ENCODE measurements at places on chromosomes 2 and 18.

- no peak for DNase-seq
These were observed 404.6 kb upstream of the CWC22 start for GRCh38 chr2:180411661-180412060.

DNA sequence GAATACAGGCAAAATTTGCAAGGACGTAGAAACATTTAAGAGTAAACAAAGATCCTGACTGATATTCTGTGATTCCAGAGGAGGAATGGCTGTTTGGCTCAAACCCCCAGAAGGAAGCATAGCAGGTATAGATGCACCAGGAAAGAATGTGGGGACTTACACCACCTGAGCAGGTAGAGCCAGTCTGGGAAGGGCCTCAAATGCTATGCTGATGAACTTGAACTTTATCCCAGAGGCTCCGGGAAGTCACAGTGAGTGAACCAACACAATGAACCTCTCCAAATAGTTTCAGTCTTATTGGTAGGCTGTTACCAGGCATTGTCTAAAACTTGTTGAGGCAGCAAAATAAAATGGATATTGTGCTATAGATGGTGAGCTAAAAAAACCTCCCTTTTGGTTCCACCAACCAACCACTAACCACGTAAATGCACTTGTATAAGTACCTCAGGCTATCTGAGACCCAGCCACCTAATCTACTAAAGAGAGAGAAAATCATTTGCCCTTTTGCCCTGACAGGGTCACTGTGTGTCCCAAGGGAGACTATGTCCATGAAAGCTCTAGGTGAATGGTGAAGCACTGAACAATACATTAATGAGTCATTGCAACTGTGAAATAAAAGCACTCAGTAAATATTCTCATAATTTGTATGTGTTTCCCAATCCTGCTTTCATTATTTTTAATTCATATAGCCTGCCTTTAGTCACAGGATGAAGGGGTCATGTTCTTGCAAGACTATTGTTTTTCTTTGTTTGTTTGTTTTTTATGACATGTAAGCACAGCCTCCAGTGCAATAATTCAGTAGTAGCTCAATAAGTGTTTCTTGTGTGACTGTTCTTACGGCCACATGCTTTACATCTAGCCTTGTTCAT lies 911.6 kb downstream of the EPHA4 start:
- DNase-seq, result no peak

DNA sequence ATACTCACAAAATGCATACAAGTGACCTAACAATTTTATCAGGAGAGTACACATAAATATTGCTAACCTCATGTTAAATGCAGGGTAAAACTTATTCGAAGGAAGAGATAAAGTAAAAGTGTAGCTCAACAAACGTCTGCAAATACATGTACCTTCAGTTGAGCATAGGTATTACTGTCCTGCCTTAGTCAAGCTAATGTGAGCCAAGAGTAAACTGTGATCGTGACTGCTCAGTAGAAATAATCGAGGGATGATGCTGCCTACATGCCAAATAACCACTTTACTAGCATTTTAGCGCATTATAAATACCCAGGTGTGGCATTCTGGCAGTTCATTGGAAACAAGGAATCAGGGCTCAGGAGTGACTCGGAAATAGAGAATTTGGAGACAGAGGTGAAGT lies 779.5 kb downstream of the SOCS6 start:
- no peak for DNase-seq

DNA sequence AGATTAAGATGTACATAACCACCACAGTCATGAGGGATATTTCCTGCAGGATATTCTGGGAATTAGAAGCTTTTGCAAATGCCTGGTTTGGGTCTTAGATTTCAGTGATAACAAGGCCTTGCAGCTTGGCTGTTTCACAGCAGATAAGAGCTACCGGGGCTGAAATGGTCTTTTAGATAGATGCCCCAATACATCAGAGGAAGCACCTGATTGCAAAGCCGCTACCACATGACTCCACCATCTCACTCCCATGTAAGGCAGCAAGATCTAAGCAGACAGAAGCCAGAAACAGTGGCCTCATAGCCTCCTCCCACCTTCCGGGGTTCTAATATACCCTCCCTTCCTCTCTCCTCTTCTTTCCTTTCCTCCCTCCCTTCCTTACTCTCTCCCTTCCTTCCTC lies 31.1 kb upstream of the EPG5 start:
- DNase-seq, result peak; percentile 60

- no peak for DNase-seq
These were observed 447 bp upstream of the MRPL19 start for GRCh38 chr2:75646090-75646582.

DNA sequence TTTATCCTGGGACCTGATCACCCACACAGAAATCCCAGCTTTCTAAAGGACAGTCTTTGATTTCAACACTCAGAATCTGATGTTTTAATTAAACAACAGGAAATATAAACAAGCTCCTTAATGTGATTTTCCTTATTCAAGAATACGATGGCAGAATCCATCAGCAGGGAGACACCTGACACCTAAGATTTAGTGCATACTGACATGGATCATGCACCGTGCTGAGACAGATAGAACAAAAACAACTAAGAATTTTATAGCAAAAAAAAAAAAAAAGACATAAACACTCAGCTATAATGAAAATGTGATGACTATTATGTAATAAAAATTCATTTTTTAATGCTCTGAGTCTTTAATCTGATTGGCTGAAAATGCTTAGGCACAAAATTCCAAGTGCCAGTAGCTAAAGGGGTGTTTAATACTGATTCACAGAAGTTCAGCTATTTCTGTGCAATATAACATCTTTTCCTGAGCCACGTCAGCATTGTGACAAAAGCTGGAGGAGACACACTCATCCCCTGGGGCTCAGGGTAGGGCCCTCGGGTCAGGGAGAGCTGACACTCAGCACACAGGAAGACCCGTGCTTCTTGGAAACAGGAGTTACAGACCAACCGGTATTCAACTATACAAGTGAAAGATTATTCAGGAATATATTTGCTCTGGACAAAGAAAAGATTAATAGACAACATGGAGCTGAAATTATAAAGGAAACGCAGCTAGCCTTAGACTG lies 247.4 kb downstream of the FBXO15 start:
- no peak for DNase-seq

GRCh38 chr18:40326985-40327384 lies 1628.0 kb upstream of the PIK3C3 start:
- DNase-seq, result no peak

GRCh38 chr18:11387880-11388279 lies 221.5 kb upstream of the SLC35G4 start:
- peak; percentile 88 for DNase-seq

- DNase-seq, result no peak
These were observed 37.7 kb upstream of the GPR155 start for GRCh38 chr2:174524527-174524926.

DNA sequence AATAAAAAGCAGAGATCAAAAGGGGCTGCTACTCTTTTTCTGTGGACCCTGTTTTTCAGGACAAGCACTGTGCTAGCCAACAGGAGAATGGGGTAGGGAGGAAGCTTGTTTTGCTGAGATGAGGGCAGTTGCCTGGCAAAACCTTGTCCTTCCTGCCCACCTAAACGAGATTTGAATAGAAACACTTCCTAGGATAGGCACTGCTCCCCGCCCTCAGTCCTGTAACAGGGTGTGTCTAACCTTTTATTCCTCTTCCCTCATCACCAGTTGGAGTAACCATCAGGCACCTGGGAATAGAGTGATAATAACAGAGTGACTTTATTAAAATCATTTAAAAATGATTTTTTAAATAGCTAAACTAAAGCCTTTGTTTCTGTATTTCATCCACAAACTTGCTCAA lies 368.8 kb downstream of the LNPK start:
- DNase-seq, result no peak

GRCh38 chr2:158120664-158121641 lies 19.3 kb downstream of the UPP2 start:
- no peak for DNase-seq
